Spleen (tissue), 13 donors: ENCODE measurements at places on chromosomes 12 and 14. TPM values are rescaled to one million over a fixed set of nuclear protein-coding genes. Genes with fewer than 3 reads are reported as not detected.

DNA sequence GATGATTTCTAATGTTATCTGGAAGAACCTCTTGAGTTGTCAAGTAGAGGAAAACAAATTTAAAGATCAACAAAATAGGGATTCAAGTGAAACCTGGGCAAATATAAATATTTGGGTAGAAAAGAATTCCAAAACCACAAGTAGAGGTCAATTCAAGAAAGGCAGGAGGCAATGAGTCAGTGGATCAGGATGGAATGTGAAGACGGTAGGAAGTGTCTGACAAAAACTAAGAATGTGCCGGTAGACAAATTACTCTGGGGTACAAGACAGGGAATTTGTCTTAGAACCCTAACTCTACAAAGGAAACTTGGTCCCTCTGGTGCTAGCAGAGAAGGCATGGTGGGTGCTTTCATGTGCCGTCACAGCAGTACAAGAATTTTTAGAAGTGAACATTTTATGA lies 13.6 kb downstream of the ABCD2 start:
- no peak for DNase-seq

DNA sequence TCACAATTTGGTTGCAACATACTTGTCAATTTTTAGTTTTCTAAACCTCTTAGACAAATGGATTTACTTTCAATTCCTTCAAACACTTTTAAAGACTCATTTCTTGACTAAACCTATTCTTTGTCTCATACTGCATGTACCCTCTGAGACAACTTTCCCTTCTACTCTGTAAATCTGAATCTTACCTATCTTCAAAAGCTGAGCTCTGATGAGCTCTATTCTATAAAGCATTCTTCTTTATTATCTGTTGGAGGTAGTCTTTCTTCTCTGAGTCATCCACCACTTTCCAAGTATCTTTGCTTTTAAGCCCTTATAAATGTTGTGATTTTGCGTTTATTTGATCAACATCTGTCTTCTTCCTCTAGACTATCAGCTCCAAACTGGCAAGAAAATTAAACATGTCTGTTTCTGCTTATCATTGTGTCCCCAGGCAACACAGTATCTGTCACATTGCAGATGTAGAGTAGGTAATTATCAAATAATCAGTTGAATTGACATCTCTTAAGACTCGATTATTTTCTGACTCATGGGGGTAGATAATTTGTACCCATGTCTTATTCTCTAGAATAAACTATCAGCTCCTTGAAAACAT lies 265.6 kb upstream of the FAR2 start:
- DNase-seq, result no peak

DNA sequence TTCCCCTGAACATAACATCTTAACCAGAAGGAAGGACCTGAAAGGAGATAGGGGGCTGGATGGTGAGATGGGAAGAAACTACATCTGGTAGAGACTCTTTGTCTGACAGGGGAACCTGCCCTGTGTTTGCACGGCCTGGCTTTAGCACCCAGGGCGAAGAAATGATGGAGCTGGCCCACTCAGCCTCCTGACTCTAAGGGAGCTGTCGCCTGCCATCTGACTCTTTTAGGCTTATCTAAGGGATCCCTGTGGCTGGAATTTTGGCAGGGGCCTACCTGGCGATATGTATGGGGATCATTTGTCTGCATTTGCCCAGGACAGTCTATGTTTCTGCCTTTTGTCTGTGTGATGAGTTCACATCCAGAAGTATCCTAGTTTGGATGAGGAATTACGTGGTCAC lies 15.6 kb upstream of the CACNA2D4 start:
- DNase-seq, result no peak

DNA sequence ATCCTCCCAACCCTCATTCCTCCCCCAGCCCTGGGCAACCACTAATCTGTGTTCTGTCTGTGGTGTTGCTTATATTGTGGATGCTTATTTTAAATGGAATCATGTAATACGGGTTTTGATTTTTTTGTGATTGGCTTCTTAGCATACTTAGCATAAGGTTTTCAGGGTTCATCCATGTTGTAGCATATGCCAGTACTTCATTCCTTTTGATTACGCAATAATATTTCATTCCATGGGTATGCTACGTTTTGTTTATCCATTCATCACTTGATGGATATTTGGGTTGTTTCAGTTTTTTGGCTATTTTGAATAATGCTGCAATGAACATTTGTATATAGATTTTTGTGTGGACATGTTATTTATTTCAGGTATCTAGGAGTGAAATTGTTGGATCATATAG lies 82.9 kb downstream of the TSPAN9 start:
- no peak for DNase-seq

- DNase-seq, result no peak
These were observed 3.0 kb downstream of the B4GALNT1 start for GRCh38 chr12:57629897-57630471.

DNA sequence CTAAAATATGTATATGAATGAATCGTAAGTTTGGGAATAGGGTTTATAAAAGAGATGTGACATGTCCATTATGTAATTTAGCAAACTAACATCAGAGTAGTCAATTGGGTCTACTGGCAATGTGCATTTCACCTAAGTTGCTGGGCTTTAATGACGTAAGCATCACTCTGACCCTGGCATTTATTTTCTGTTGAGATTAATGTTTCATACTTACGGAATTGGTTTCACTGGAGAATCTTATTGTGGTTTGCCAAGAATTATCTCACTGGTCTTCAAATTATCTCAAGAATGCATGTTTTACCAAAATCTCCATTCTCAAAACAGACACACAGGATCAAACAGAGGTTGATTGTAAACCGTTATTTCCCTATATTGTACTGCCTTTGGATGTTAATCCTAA lies 437.1 kb downstream of the NPAS3 start:
- DNase-seq, result no peak

DNA sequence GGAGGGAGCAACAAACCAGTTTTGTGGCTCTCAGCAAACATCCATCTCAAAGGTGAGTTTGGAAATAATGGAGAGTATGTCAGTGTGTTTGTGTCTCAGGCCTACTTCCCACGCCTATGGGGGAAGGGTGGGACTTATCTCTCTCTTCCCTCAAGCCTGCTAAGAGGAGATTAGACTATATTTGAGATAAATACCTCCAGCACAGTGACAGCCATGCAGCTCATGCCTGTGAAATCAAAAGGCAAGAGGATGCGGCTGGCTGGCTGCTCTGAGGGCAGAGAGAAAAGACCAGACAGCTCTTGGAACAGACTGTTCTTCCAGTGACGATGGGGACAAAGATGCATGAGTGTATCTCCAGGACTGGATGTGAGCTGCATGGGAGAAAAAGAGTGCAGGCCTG lies 14.7 kb upstream of the POC1B start:
- no peak for DNase-seq

DNA sequence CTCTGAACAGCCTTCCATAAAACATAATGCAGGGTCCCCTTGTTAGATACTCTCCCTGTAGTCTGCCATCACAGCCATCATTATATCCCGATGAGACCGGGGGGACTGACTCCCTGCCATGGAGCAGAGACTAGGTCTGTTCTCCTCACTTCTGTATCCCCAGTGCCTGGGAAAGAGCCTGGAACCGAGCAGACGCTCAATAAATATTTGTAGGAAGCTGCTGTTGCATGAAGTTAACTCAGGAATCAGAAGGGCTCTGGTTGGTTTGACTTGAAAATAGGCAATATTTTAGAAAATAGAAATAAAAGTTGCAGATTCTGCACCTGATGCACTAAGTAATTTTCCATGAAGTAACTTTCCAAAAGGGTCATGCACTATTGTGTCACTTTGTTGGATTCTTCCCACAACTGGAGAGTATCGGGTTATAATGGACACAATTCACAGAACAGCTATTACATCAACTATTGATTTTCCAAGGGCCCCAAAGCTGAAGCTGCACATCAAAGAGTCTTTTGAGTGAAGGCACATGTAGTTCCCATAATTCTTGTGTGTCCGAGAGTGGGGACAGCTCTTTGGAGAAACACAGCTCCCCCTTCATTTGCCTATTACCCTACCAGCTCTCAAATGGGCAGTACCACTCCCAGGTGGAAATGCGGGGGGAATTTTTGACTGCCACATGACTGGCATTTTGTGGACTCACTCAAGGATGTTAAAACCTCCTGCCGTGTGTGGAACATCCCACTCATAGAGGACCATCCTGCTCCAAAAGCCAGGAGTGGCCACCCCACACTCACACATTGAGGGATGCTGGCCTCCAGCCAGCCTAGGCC lies 18.8 kb downstream of the CLMN start:
- DNase-seq, result no peak

DNA sequence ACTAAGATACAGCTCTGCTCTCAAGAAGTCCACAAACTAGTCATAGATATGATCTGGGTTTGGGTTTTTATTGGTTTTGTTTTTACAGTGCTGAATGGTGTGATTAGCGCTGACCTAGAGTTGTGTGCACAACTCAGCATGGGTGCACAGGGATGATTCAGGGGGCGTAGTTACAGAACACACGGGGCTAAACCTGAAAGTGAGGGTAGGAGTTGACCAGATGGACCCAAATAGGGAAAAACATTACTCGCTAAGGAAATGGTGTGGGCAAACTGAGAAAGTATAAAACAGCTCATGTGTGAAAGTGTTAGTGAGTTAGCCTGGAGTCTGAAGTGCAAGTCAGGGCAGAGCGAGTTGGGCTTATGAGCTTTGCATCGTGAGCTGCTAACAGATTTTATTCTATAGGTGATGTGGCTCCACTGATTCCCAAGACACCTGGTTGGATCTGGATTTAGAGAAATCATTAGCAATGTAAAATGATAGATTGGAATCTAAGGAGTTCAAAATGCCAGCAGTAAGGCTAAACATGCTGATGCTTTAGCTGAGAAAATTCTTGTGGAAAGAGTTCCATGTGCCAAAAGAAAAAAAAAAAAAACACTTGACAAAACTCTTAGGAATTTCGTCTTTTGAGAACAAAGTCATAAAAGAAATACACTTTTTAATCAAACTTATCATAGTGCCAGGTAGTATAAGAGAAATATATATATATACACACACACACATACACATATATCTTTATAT lies 134.9 kb downstream of the SLC5A8 start:
- no peak for DNase-seq

- DNase-seq, result no peak
These were observed 30.8 kb downstream of the ADCK1 start for GRCh38 chr14:77830692-77831091.

DNA sequence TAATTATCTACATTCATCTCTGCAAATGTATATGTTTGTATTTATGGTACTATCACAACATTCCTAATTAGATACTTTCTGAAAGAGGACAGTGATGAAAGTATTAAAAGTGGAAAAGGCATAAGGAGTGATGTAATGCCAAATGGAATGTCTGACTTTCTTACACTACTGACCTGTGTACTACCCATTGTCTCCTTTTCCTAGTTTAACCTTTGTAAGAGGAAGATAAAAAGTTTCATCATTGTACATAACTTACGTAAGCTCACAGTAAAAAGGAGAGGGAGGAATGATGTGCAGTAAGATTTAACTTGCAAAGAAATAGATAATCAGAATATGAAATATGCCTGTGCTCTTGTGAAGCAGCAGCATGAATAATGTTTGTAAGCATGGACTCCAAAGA lies 55.9 kb downstream of the SOX5 start:
- DNase-seq, result no peak

DNA sequence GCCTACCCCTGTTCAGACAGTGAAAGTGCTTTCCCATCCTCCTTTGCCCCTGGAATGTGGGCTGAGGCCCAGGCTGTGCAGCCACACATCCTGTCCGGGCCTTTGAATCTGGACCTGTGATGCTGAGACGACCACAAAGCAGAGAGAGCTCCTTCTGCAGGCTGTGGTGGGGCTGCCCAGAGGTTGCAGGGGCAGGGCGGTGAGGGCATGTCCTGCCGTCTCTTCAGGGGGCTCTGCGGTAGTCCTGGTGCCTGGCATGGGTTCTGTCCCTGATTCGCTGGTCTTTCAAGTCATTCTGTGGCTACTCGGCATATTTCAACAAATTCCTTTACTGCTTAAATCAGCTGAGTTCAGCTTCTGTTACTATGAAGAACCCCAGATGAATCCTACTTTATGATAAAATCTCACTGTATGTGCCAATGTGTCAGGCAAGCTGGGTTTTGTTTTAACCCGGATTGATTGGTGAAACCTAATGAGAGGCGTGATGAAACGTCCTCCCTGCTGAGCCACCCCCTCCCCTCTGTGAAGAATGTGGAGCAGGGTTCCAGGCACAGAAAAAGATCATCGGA lies 63.4 kb upstream of the DICER1 start:
- no peak for DNase-seq

DNA sequence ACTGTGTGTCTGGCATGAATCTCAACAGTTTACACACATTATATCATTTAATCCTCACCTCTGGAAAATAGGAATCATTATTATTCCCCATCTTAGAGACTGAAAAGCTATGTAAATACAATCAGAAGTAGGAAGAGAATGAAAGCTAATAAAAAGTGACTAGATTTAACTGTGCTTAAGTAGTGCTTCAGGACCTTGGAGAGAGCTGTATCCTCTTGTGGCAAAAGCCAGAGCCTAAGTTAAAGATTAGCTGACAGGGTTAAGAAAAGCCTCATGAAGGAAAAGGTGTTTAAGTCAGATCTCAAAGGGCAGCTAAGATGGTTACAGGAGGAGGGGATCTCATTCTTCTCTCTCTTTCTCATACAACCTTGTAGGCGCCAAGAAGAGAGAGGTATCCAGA lies 65.3 kb upstream of the TMEM233 start:
- no peak for DNase-seq

DNA sequence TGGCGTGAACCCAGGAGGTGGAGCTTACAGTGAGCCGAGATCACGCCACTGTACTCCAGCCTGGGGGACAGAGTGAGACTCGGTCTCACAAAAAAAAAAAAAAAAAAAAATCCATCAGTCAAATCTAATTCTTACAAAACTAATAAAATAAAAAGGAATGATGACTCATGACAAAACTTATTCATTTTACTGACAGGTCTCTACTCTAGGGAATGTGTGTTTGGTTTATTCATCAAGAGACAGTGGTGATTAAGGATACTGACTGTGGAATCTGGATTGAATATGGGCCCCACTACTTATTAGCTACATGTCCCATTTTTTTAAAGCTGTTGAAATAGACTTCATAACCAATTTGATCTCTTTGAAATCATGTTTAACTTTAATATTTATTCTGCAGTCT lies 29.3 kb upstream of the GAS2L3 start:
- no peak for DNase-seq

GRCh38 chr12:68943848-68944247 lies 10.9 kb upstream of the CPM start:
- DNase-seq, result no peak

DNA sequence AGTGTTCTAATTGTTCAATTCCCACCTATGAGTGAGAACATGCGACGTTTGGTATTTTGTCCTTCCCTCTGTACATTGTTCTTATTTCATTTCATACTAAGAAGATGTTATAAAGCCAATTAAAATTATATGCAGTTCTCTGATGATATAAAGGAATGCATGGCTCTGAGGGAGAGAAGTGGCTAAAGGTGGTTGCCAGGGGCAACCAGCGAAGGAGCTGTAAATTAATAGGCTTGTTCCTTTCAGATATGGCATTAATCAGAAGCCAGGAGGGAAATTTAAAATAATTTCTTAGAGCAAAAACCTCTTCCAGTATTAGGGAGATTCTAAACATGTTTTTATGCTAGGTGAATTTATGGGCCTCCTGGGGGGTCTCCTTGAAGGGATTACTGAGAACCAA lies 227.8 kb downstream of the TMEM117 start:
- no peak for DNase-seq

The C12orf54 gene
- 0.38 TPM for polyA plus RNA-seq

The FAIM2 gene
- polyA plus RNA-seq, result 0.19 TPM

The TMTC1 gene
- 9.5 TPM for polyA plus RNA-seq

The SAMD15 gene
- 0.22 TPM for polyA plus RNA-seq

The SIX6 gene
- not detected for polyA plus RNA-seq

The CFAP54 gene
- 0.42 TPM for polyA plus RNA-seq
